IMR-90 (cell line): ENCODE measurements at places on chromosomes 13 and 19.

DNA sequence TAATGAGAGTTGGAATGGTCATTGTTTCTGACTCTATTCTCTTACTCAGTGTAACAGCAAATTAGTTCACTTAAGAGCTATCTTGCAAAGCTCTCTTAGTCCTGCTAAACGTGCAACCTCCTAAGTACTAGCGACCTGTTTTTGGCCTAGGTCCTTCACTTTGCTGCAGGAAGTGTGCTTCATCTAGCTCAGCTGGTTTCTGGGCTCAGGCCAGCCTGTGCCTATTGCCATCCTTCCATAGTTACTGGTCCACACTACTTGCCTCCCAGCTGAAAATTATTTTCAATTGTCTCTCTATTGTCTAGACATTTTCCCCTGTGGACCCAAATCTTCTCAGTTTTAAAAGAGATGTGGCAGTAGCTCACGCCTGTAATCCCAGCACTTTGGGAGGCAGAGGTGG is 561.3 kb downstream of the FGF9 start:
- DNase-seq = no peak

GRCh38 chr19:7611541-7612279 is 16.0 kb downstream of the CAMSAP3 start:
- no peak for DNase-seq

DNA sequence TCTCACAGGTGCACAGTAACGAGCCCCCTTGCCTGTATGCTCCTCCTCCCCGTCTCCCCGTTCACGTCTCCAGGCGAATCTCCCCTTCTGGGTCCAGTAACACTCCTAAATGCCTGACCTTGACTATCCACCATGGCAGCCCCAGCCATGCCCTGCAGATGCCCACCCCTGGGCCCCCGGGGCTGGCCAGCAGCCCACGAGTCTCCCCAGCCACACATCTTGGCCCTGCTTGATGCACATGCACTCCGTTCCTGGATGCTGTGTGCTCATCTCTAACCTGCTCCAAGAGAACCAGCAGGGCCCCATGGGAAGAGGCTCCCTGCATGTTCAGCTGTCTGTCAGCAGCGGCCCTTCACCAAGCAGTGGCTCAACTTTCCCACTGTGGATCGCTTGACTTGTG is 32.0 kb downstream of the HPN start:
- no peak for DNase-seq

- DNase-seq = no peak
These were observed 1.5 kb upstream of the NTN5 start for GRCh38 chr19:48674216-48674809.

- no peak for DNase-seq
These were observed 5.0 kb downstream of the AP1M2 start for GRCh38 chr19:10582091-10582490.

DNA sequence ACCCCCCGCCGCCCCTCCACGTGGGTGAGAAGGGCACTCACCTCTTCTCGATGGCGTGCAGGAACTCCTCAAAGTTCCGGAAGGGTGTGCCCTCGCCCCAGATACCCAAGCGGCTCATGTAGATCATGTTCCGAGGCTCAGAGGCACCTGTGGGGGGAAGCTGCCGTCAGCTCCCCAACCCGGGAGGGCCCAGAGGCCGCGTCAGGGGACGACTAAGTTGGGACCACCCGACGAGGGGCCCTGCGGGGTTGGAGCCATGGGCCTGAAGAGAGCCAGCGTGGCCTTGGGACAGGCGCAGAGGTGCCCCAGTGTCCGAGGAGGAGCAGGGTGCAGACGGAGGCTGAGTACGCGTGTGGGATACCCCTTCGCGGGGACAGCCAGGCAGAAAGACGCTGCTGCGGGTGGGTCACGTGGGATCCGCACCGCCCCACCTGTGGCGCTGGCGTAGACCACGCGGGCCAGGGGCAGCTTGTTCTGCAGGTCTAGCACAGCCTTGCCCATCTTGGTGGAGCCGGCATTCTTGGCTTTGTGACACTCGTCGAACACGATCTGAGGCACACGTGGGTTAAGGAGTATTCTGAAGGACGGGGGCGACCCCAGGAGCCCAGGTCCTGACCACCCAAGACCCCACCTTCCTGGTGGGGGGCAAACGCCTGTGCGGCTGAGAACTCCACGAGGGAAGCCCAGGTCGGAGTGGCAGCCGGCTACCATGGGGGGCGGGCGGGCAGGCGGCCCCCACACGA is 15.9 kb downstream of the GPX4 start:
- DNase-seq = no peak

DNA sequence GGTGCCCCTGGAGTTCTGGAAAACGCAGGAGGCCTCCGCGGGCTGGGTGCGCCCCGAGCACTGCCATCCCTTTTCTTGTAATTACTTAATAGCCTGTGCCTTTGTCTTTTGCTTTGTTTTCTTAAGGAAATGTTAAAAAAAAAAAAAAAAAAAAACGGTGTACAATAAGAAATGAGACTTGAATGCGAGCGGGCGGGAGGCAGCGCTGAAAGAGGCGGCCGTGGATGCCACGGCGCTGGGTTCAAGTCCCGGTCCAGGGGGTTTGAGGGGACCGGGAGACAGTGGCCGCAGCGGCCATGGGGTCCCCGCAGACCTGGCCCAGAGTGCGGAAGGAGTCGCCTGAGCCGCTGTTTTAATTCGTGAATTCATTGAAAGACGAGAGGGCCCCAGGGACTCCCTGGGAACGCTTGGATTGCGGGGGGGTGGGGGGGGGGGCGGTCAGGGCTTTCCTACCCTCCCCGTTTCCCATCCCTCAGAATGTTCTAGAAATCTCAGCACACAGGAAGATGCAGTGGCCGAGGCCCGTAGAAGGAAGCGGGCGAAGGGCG is 349.2 kb upstream of the ARGLU1 start:
- DNase-seq = no peak

- no peak for DNase-seq
These were observed 48.0 kb downstream of the LNX2 start for GRCh38 chr13:27572234-27572901.

DNA sequence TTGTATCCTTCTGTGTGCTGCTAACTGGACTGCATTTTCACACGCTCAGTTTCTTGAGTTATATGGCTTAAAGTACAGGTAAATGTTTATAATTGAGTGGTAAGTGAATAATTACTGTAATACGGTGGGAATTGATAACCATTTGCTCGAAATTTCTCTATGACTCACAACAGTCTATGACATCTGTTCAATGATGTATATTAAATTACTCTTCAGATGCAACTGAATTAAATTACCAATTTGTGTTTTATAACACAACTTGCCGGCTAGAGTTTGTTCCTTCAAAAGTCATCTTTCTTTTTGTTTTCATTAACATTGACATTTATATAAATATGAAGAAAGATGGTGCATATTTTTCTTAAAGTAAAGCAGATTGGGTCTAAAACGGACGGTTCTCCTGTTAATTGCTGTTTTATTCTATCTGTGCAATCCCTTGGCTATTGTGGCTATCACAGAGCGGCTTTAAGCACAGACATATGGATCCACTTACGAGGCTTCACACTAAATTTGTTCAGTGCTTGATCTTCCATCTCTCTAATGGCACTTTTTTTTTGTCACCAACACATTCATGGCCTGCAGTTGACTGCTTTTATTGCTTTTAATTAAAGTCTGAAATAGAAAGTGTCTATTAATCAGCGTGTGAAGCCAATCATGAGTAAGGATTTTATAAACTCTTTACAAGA is 1291.6 kb upstream of the SLC10A2 start:
- DNase-seq = no peak

GRCh38 chr19:15125232-15126067 is 18.2 kb downstream of the SYDE1 start:
- DNase-seq = peak; percentile 95

DNA sequence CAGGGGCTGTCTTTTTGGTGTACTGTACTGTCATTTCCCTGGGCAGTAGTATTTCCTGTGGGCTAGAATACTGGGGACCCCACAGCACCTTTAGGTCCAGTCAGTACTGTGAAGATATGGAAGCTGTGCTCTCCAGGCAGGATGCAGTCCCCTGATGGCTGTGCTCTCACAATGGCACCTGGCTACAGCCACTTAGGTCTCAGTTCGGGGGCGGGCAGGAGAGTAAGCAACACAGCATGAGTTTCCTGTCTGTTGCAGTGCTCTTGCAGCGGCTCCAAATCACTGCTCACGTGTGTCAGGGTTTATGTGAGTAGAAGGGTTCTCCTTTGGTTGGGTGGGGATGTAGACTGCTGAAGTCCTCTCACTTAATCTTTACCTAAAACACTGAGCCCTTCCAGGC is 810.4 kb downstream of the DACH1 start:
- no peak for DNase-seq

DNA sequence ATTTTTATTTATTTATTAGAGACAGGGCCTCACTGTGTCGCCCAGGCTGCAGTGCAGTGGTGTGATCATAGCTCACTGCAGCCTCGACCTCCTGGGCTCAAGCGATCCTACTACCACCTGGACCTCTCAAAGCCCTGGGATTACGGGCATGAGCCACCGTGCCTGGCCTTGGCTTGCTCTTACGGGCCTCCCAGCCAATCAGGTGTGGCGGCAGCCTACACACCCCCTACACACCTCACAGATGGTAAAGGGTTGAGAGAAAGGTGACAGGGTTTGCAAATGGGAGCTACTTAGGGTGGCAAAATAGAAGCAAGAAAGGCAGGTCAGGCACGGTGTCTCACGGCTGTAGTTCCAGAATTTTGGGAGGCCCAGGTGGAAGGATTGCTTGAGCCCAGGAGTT is 1.0 kb upstream of the ZBTB32 start:
- no peak for DNase-seq
